Lung (tissue), 17 donors: ENCODE measurements at places on chromosomes 16 and 17.

DNA sequence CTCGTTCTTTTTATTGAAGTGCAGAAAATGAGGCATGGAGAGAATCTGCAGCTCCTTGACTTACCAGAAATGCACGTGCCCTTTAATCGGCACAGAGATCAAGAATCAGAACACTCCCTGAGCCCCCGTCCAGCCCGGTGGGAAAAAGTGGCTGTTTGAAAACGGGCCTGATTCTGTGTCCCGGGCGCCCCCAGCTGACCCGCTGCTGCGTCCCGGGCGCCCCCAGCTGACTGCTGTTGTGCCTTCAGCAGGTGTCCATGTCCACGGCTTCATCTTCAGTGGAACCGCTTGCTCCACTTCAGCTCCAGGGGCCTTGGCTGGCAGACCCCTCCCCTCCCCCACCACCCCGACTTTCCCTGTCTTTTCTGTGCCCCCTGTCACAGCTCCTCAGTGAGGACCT lies 47.8 kb downstream of the FOXK2 start:
- no peak for DNase-seq

- DNase-seq: no peak
Measured at GRCh38 chr17:70787721-70788300, 618.5 kb downstream of the KCNJ2 start.

GRCh38 chr17:4642286-4642685 lies 808 bp upstream of the ALOX15 start:
- no peak for DNase-seq

GRCh38 chr17:13746404-13746803 lies 144.7 kb upstream of the HS3ST3A1 start:
- DNase-seq: no peak

DNA sequence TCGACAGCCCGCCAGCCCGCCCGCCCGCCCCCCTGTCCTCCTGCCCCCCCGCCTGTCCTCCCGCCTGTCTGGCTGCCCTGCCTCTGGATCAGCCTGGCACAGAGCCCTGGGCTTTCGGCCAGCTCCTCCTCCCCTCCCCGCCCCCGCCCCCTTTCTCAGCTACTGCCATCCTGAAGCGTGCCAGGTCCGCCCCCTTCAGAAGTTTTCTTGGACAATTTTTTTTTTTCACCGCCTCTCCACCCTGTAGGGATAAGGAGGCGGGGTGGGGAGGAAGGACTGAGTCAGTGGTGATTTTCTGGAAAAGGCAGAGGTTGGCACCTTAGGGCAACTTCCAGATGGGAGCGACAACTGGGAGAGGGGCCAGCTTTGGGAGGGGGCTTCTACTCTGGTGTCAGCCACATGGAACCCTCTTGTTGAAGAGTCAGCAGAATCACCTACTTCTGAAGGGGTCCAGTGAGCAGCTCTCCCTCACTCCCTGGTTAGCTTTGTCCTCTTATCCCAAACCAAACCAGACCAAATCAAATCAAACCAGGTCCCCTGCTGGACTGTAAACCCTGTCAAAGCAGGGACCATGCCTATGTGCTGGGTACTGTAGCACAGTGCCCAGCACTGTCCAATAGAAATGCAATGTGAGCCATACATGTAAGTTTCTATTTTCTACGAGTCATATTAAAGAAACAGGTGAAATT lies 19.7 kb downstream of the IGF2BP1 start:
- peak; percentile 94 for DNase-seq

DNA sequence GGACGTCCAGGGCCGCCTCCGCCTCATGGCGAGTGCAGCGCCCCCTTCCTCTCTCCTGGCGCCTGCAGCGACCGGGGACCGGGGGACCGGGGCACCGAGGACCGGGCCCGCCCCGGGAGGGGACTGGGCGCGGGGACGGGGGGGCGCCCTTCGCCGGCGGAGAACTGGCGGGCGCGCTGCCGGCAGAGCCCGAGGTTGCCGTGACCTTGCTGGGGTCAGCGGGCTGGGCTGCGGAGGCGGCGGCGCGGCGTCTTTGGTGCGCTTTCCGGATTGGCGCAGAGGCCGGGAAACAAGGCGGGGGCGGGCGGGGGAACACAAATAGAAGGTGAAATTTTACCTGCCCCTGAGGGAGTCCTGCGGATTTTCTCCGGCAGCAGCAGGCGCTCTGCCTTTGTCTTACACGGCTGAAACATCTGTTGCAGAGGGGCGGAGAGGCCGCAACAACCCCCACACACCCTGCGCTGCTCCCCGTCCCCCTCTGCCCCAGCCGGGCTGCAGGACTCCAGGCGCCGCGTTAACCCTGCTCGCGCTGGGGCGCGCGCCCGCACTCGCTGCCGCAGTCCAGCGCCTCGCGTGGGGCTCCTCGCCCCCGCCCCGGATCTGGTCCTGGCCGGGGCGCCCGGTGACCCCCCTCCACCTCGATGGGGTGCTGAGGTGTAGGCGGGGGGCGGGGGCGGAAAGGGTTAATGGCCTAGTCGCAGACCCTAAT lies 53.5 kb downstream of the SREBF1 start:
- peak; percentile 46 for DNase-seq

DNA sequence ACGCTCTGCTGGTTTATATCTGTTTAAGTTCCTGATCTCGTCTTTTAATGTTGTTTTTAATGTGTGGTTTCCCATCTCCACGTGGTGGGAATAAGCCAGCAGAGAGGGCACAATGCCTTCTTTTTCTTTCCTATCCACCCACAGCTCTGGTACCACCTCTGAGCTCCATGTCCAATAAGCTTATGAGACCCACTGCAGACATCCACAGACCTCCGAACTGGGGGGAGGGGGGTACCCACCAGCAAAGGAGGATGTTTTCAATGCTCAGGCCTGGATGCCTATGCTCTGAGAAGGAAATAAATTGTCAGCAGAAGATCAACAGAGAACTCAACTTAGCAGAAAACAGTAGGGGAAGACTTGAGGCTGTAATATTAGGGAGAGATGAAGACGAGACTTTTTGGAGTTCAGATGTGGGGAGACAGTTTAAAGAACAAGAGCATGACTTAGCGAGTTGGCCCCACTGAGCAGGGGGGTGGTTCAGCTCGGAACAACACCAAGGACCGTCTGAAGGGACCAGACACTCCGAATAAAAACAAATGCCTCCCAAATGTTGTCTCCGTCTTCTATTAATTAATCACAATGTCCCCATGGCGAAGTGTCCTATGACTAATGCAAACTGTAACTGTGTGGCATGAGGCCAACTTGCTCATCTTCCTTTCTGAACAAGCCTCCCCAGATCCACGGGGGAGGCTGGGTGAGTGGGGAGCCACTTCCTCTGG lies 62.7 kb downstream of the GAS7 start:
- peak; percentile 53 for DNase-seq

DNA sequence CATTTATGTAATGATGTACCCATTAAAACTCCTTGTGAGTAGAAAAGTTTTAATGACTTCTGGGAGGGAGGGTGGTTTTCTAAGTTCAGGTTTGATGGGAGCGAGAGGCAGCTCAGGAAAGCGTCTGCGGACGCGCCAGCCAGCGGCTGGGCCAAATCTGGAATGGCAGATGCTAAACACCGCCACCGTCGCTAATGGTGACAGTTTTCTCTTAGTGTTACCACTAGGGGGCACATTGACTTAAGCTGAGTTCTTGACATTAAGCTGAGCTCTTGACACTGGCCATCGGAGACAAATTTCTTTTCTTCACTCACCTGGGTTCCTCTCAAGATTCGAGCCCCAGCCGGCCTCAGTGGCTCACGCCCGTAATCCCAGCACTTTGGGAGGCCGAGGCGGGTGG lies 6.7 kb downstream of the TRPV1 start:
- DNase-seq: no peak

GRCh38 chr16:67215706-67216105 lies 11.2 kb upstream of the TMEM208 start:
- DNase-seq: no peak

GRCh38 chr16:71537643-71538042 lies 11.4 kb downstream of the CHST4 start:
- DNase-seq: peak; percentile 19

GRCh38 chr17:46763416-46763815 lies 55.1 kb downstream of the WNT3 start:
- DNase-seq: no peak

DNA sequence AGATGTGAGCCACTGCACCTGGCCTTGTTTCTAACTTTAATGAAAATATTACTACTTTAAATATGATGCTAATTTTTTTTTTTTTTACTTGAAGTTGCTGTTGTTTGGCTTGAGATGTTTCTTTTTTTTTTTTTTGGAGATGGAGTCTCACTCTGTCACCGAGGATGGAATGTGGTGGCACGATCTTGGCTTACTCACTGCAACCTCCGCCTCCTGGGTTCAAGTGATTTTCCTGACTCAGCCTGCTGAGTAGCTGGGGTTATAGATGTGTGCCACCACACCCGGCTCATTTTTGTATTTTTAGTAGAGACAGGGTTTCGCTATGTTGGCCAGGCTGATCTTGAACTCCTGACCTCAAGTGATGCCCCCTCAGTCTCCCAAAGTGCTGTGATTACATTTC lies 23.6 kb downstream of the IGSF6 start:
- DNase-seq: no peak
